Activated CD8-positive, alpha-beta memory T cell treated with anti-CD3 and anti-CD28 coated beads, Interleukin-2, amount 10 ng/mL, durations not matched to agents 7 days and 5 days (primary cell): ENCODE measurements at places on chromosomes 16 and 17. TPM values are rescaled to one million over a fixed set of nuclear protein-coding genes. Genes with fewer than 3 reads are reported as not detected.
A peak's percentile ranks its signal among the peaks of the same experiment; 100 is the strongest.

PROCA1 gene
- total RNA-seq, result 9.0 TPM

ASGR1 gene
- total RNA-seq, result 0.38 TPM

DNA sequence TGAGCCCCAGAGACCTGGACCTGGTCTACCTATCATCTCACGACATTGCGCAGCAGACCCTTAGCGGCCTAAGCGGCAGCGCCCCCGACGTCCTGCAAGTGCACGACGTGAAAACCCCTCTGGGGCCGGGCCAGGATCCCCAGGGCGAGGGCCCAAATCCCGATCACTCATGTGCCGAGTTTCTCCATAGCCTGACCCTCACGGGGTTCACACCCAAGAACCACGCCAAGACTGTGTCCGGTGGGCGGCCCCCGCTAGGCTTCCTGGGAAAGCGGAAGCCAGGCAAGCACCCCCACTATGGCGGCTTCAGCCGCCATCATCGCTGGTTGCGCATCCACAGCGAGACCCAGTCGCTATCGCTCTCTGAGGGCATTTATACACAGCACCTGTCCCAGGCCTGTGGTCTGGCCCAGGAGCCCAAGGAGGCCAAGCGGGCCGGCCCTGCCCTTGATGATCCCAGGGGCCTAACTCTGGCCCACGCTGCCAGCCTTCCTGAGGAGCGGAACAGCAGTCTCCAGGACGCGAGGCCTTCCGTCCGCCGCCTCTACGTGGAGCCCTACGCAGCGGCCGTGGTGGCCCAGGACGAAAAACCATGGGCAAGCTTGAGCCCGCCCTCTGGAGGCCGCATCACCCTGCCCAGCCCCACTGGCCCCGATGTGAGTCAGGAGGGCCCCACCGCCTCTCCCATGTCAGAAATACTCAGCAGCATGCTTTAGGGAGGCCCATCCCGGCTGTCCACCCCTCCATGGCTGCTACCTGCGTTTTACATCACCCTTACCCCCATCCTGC is 82.8 kb upstream of the NOG start:
- no peak for DNase-seq

GRCh38 chr17:3750926-3751325 is 27.2 kb downstream of the HASPIN start:
- DNase-seq, result peak; percentile 87

OR3A3 gene
- not detected for total RNA-seq

DNA sequence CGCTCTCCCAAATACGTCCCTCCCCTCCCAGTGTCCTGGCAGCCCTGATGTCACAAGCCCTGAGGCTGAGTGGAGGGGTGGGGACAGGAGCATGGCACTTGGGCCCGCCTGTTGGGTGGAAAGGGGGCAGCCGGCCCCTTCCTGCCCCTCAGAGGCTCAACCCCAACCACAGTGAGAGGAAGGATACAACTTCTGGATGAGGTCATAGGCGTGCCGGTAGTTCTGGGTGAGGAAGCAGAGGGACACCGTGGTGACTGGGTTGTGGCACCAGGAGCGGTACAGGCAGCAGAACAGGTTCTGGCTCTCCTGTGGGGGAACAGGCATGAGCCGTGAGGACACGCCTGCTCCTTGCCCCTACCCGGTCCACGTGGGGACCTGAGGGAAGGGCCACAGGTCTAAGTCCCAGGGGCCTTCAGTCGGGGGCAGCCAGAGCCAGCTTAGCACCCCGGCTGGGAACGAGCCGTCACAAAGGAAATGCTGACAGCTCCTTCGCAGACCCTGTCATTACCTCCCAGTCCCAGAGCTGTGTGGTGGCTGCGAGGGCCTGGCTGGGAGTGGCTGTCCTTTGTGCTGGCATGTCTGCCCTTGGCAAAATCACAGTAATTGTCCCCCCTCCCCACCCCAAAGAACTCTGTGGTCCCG is 11.2 kb upstream of the MTSS2 start:
- DNase-seq, result peak; percentile 70

GRCh38 chr16:946048-946395 is 24.8 kb downstream of the LMF1 start:
- DNase-seq, result no peak

DNA sequence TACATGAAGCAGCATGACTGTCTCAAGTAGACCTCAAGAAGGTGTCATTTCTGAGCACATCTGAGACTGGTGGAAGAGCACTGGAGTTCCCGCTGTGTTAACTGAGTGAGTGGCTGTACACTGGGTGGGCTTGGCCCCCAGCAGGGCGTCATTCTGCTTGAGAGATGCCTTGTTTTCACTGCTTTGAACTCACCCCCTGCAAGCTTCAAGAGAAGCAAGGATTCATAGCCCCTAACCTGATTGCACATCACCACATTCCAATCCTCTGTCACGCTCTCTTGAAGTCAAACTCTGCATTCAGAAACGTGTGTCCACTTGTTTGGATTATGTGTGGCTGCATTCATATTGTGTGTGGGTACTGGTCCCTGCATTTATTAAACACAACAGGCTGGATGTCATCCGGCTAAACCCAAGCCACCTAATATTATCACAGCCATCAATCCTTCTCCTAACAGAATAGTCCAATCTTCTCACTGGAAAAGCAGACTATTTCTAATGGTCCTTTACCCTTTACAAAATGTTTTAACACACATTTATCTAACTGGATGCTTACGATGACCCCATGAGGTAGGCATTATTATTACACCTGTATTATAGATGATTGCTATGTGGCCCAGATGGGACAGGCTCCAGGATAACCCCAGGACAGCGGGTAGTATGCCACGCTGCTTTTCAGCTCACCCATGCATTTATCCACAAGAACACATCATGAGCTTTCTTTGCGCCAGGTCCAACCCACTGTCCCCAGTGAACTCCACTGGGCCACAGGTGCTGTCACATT is 76.3 kb downstream of the USP31 start:
- DNase-seq, result no peak

- DNase-seq, result no peak
Measured at GRCh38 chr17:62084585-62084984, 19.5 kb upstream of the MED13 start.

GRCh38 chr16:80670170-80670865 is 129.5 kb downstream of the DYNLRB2 start:
- no peak for DNase-seq
